ENCODE measurements at places on chromosomes 5 and 9.

DNA sequence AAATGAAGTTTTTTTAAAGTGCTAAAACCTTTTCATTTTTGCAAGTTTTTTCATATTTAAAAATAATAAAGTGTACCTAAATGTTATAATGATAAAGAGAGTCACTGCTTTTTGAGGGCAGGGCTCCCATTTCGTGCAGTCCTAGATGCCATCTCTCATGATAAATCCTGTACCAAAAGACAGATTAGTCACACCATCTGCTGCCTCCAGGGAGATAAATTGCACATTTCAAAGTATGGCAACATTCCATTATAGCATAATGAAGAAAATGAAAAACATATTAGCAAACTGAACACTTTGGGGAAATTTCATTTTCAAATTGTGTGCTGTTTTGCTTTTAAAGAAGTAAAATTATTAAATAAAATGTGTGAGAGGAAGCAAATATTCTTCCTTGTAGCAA, 257.2 kb downstream of the KIAA0825 start:
- DNase-seq: no peak

GRCh38 chr5:135251093-135251492, 147.9 kb downstream of the MACROH2A1 start:
- DNase-seq: no peak

DNA sequence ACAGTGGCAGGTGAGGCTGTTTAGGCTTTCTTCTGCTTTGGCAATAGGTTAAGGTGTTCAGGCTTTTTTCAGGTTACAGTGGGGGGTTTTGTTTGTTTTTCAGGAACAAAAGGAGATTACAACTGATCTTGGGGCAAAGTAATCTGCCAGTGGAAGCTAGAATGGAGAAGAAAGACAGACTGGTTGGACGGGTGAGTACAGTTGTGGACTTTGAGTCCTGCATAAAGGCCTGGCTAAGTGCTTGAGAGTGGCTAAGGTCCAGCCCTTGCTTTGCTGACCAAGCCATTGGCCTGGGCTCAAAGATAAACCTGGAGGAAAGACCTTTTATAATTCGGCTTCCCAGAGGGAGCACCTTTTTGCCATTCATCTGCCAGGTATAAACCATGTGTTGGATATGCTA, 63.1 kb downstream of the MTMR12 start:
- no peak for DNase-seq

GRCh38 chr5:129141078-129141477, 46.5 kb downstream of the ISOC1 start:
- DNase-seq: no peak

GRCh38 chr5:67119010-67119409, 77.6 kb downstream of the CD180 start:
- DNase-seq: no peak

- no peak for DNase-seq
Measured at GRCh38 chr9:70539001-70539400, 124.5 kb upstream of the KLF9 start.

DNA sequence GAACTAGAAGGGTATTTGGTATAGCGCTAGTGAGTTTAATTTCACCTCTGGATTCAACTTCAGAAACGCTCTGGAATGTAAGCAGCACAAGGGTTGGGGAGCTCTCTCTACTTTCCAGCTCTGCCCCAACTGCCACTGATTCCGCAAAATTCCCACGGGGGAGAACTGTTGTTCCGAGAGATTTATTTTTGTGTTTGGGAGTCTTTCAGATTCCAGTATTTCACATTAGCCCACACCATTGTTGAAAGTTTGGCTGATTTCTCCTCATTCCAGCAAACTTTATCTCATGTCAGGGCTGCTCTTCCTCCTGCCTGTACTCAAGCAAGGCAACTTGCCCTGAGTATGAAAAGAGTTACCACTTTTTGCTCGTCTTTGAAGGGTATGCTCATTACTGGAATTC, 198.5 kb upstream of the EGFLAM start:
- DNase-seq: no peak

DNA sequence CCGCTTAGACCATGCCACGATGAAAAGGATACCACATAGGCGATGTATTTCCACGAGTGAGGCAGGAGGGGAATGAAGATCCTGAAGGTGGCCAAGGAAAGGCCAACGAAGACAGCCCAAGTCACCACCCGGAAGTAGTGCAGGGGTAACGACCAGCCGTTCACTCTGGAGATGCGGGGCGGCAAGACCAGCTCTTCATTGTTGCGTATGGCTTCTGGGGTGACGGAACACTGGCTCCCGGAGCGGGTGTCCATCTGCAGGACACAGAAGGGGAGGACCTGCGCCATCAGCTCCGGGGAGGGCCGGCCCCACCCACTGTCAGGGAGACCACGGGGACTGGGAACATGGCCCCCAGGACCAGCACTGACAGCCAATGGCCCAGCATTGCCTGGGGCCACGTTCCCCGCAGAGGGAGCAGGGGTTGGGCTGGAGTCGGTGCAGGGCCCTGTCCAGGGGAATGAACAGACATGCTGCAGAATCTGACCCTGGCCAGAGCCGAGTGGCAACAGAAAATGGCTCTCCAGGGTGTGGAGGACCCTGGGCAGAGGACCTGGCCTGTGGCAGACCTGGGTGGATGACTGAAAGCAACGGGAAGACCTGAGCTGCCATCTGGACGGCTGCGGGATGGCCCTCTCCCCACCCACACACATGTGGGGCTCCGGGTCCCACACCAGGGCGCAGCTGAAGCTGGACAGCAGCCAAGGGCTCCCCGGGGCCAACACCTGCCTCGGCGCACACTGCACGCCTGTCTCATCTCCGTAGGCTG, 17.7 kb downstream of the ZDHHC11B start:
- no peak for DNase-seq

DNA sequence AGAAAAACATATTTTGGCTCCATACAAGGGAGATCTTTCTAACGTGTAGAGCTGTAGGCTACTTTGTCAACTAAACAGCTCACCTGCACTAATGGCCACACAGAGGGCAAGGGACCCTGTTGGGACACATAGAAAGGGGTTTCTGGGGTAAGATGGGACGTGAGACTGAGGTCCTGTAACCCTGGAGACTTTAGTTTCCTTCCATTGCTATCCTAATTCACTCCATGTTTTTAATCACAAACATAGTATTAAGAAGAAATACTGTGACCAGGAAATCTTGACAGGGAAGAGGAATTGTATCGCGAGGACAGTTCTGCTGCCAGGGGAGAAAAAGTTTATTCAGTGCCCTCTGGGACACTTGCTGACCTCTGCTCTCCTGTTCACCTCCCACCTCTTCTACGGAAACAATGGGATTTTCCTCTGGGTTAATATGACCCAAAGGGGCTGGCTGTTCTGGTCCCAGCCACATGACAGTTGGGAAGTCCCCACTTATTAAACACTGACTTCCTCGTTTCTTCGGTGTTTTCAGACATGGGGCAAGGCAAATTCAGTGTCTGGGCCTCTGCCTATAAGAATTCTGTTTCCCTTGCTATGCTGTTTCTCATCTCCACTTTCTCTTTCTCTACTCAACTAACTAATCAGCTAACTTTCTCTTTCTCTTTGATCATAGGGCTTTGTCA, 106.9 kb upstream of the SEMA6A start:
- DNase-seq: no peak

Data from T follicular helper cell (primary cell).